ENCODE measurements at places on chromosomes 12 and 14. TPM values are rescaled to one million over a fixed set of nuclear protein-coding genes. Genes with fewer than 3 reads are reported as not detected.

DNA sequence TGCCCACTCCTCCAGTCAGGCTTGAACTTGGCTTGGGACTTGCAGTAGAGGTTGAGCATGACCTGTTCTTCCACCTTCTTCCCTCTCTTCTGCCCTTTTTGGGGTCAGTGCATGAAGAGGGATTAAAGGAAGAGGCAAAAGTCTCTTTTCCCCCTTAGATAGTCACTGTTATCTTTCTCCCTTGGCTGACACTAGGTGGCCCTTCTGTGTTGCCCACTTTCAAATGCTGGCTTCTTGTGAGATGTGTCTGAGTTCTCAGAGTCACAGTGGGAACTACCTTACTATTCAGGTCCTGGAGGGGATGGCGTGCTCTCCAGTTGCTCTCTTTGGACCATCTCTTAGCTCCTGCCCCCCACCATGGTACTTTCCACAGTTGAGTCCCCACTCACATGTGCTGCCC lies 73.6 kb downstream of the GPR65 start:
- DNase-seq = no peak
- H3K27ac ChIP-seq = no peak overlapping the region
- no peaks in the 10 kb centered on the region for H3K36me3 ChIP-seq

DNA sequence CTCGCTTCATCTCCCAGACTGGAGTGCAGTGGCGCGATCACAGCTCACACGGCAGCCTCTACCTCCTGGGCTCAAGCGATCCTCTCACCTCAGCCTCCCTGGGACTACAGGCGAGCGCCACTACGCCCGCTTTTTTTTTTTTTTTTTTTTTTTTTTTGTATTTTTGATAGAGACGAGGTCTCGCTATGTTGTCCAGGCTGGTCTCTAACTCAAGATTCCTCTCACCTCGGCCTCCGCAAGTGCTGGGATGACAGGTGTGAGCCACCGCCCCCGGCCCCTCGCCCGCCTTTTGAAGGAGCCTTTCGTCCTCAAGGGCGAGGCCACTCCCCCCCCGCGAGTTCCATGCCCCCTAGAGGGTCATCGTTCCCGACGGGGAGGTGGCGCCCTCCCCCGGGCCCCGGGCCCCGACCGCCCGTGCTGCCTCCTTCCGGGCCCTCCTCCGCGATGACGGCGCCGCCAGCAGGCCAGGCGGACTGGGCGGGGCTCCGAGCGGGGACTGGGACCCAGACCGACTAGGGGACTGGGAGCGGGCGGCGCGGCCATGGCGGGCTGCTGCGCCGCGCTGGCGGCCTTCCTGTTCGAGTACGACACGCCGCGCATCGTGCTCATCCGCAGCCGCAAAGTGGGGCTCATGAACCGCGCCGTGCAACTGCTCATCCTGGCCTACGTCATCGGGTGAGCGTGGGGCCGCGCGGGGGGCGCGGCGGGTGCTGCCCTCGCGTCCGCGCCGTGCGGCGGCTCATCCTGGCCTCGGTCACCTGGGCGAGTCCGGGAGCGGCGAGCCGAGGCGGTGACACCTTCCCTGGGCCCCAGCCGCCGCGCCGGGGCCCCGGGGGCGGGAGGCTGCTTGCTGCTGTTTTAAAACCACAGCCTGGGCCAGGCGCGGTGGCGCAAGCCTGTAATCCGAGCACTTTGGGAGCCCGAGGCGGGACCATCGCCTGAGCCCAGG lies at the start of gene P2RX4:
P2RX4 (plus strand) TSS at position 506 of the 949 bp plus-strand sequence; CDS start at position 542, 36 bp downstream.
- H3K36me3 ChIP-seq = peaks cover 11% of the 10 kb centered on the region
- peak within 1 kb of the TSS; percentile 79 for H3K4me3 ChIP-seq
- peak; percentile 93 for DNase-seq
- peak within 1 kb of the TSS; percentile 89 for H3K27ac ChIP-seq
- no peaks in the 10 kb centered on the region for H3K27me3 ChIP-seq

DNA sequence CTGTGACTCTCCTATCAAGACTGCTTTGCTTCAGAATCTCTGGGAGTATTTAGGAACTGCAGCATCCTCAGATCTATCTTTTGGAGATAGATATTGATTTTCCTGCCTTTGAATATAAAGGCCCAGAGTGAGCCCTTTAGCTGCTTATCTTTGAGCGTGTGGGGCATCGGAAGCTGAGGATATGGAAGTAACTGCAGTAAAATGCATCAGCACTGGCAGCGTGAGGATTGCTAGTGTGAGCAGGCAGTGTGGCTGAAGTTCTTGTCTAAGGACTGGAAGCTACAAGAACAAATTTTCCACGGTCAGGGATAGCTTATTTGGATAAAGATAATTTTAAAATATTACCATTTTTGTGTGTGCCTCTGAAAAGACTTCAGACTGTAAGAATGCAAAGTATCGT lies 474.7 kb downstream of the NPAS3 start:
- H3K27ac ChIP-seq = no peak overlapping the region
- H3K36me3 ChIP-seq = no peaks in the 10 kb centered on the region
- H3K4me1 ChIP-seq = no peaks in the 10 kb centered on the region
- H3K4me3 ChIP-seq = no peak overlapping the region

Gene TEX52
- total RNA-seq = 0.16 TPM

Gene VRTN
- not detected for total RNA-seq

Gene VPS29
- 84.4 TPM for total RNA-seq

DNA sequence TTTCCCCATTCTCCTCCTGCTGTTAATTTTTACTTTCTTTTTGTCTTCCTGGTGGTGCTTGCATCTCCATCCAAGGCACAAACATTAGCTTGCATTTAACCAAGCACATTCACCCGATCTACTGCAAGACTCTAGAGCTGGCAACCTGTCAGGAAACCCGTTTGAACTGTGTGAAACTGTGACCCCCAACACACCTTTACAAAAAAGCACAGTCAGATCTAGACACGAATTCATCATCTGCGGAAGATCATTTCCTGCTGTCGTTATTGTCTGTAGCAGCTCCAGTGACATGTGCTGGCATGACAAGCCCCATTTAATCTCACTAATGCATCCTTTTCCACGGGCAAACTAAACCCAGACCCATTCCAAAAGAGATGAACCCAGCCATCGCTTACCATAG lies 340.5 kb downstream of the VRK1 start:
- DNase-seq = peak; percentile 27
- H3K27ac ChIP-seq = no peak overlapping the region
- H3K27me3 ChIP-seq = no peaks in the 10 kb centered on the region
- no peak overlapping the region for H3K4me3 ChIP-seq
- H3K36me3 ChIP-seq = no peaks in the 10 kb centered on the region

Gene ARF3
- total RNA-seq = 84.7 TPM

Gene NAV3
- total RNA-seq = not detected

DNA sequence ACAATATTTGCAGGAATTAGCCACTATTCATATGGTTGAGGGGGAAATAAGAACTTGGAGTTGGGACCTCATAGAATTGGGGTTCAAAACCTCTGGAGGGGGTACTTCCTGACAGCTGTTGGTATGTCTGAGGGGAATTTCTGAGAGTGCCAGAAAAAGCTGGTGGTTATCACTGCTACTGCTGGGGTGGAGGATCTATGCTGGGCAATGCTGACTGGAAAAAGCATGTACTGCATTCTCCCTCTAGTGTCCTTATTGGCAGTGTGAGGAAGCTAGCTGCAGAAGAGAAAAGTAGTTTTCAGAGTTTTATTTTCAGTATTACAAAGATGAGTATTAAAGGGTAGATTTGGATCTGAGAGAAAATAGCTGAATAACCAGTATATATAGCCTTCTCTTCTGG lies 88.8 kb downstream of the FUT8 start:
- no peaks in the 10 kb centered on the region for H3K27me3 ChIP-seq
- peaks cover 14% of the 10 kb centered on the region for H3K36me3 ChIP-seq
- H3K27ac ChIP-seq = peak overlapping the region; percentile 31
- peaks cover 45% of the 10 kb centered on the region for H3K4me1 ChIP-seq
- H3K4me3 ChIP-seq = no peak overlapping the region

- H3K27me3 ChIP-seq = no peaks in the 10 kb centered on the region
- DNase-seq = no peak
- H3K36me3 ChIP-seq = no peaks in the 10 kb centered on the region
Observed at GRCh38 chr12:18461758-18462157, 200.4 kb downstream of the PIK3C2G start.

- peak overlapping the region; percentile 83 for H3K27ac ChIP-seq
- no peak for DNase-seq
- no peaks in the 10 kb centered on the region for H3K27me3 ChIP-seq
- H3K4me3 ChIP-seq = peak overlapping the region; percentile 65
Observed at GRCh38 chr14:21258005-21258888, 11.0 kb downstream of the HNRNPC start.

DNA sequence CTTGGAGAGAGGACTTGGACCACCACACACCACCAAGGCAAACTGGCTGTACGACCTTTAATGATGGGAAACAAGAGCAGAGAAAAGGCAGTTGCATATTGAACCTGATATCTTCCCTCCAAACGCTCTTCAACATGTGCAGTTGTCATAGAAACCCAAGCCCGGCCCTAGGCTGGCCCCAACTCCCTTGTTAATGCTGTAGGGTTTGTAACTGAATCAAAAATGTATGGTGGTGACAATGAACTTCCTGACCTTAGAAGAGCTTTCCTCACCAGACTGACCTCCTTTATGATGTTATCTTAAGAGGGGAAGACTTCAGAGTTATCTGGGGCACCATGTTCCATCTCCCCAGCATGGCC lies 12.3 kb downstream of the APOLD1 start:
- peaks cover 10% of the 10 kb centered on the region for H3K4me1 ChIP-seq
- no peak overlapping the region for H3K4me3 ChIP-seq
- no peaks in the 10 kb centered on the region for H3K27me3 ChIP-seq
- H3K36me3 ChIP-seq = no peaks in the 10 kb centered on the region

Gene C12orf43
- total RNA-seq = 22.8 TPM

- DNase-seq = no peak
- no peaks in the 10 kb centered on the region for H3K4me1 ChIP-seq
- H3K4me3 ChIP-seq = no peak overlapping the region
- H3K27ac ChIP-seq = no peak overlapping the region
Observed at GRCh38 chr14:29321646-29322045, 555.1 kb downstream of the FOXG1 start.

All from activated CD4-positive, alpha-beta T cell treated with anti-CD3 and anti-CD28 coated beads for 36 hours (primary cell).